ENCODE measurements at places on chromosomes 4 and X.

DNA sequence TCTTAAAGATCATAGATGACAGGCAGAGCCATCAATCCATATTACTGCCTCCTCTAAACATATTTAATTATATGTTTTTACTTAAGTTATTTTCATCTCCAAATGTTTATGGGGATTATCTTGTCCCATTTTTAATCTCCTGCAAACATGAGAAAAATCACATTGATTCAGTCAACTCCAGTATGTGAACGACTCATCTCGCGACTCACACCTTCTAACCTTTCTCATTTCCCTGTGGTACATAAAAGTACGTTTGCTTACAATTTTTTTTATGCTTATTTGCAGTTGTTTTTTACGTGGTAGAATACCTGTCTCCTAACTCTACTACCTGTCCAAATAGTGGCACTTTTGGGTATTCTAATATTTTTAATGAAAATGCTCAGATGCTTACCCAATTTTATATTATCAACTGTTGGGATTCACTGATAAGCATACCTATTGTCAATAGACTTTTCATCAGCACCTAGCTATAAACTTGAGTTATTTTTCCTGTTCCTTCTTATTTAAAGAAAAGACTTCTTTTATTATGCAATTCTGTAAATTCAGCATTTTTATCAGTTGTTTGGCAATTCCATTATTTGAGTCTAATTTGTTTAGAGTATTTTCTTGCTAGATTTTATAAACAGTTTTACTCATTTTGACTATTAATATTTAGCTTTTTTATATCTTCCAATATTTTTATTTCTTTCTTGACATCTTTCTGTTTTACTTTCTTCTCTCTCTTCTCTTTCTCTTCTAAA, 276.6 kb downstream of the ANK2 start:
- DNase-seq: no peak

DNA sequence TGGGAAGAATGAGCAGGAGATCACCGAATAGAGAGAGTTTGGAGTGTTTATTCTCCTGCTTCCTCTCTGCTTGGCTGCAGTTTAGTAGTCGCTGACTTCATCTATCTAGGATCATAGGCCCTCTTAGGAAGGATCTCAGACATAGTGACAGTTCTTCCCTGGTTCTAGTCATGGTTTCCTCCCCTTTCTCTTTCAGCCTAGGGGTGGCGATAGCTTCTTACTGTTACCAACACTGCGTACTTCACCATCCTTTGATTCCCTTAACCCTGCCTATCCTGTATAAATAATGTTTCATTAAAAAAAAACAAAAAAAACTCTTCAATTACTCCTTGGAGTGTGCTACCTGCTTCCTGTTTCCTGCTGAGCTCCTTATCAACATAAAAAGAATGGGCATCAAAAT, 103.8 kb downstream of the DDX53 start:
- no peak for DNase-seq

GRCh38 chr4:3206439-3207100, 42.4 kb upstream of the MSANTD1 start:
- no peak for DNase-seq

DNA sequence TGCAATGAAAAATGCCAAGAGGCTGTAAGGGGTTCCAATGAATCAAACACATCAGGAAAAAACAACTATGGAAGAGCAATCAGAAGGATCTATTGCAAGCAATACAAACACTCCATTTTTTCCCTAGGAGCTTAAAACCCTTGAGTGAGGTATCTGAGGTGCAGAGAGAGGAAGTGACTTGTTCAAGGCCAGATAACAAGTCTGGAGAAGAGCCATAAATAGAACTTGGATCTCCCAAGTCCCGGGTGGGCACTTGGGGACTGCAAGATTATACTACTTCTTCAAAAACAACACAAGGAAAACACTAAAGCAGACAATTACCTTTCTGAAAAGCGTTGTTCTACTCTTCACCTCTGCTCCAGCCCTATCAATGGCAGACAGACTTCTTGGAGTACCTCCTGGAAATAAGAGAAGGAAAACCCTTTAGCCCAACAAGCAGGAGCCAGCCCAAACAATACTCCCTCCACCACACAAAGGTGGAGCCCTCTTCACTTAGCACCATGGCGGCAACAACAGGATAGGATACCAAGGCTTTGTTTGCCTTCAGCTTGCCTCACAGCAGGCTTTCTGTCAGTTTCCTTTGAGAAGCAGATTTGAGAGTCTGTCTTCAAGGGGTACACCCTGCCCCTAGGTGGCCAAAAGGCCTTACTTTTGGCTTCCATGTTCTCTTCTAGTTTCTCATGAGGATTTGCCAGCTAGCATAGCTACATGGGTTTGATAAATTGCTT, 26.0 kb downstream of the AIFM1 start:
- no peak for DNase-seq

DNA sequence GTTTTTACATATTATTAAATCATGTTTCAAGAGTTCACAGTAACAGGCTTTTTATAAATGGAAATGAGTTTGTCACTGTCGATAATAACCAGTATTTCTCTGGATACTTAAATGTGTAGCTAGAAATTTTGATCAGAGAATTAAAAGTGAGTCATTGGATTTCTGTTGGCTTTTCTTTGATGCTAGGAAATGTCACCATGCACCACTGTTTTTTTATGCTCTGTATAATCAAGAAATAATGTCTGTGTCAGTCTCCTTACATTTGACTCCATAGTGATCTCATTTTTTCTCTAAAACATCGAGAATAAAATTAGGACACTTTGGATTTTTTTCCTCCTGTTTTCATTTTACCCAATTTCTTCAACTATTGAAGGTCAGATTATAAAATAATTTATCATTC, 234.2 kb downstream of the RAPGEF2 start:
- DNase-seq: no peak

GRCh38 chrX:42857766-42858165, 79.8 kb upstream of the PPP1R2C start:
- DNase-seq: no peak

Data from CD4-positive, alpha-beta T cell treated with Interferon alpha-2 for 1 hour (primary cell).